H1 (cell line): ENCODE measurements at places on chromosomes 11 and 22. TPM values are rescaled to one million over a fixed set of nuclear protein-coding genes. Genes with fewer than 3 reads are reported as not detected.

Gene ADAMTS15
- total RNA-seq: 4.7 and 4.9 TPM in 2 replicates

Gene ADSL
- 180 and 197 TPM in 2 replicates for total RNA-seq

Gene RIMBP3B
- 0.19 and 0.21 TPM in 2 replicates for total RNA-seq

Gene CTSF
- total RNA-seq: 0.36 and 0.58 TPM in 2 replicates

Gene SGSM1
- total RNA-seq: 5.2 and 5.4 TPM in 2 replicates

Gene MS4A4E
- not detected in 2 replicates for total RNA-seq

GRCh38 chr22:22692707-22693530, 48.5 kb downstream of the GGTLC2 start:
- DNase-seq: peak; percentile 94

DNA sequence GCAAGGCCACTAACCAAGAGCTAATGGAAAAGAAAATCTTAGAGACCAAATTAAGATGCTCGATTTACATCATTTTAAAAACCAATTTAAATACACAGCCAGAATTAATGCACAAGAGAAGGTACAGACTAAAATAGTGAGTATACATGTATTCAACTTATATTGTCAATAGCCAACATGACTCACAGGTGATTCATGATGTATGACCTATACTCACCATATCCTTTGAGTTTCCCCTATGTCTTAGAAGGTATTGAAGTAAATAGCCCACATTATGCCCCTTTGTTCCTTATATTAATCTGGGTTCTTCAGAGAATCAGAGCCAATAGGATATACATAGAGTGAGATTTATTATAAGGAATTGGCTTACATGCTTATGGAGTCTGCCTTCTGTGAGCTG, 97.5 kb upstream of the ANO3 start:
- DNase-seq: no peak

GRCh38 chr11:44017443-44018126, 30.2 kb upstream of the ACCSL start:
- DNase-seq: no peak

DNA sequence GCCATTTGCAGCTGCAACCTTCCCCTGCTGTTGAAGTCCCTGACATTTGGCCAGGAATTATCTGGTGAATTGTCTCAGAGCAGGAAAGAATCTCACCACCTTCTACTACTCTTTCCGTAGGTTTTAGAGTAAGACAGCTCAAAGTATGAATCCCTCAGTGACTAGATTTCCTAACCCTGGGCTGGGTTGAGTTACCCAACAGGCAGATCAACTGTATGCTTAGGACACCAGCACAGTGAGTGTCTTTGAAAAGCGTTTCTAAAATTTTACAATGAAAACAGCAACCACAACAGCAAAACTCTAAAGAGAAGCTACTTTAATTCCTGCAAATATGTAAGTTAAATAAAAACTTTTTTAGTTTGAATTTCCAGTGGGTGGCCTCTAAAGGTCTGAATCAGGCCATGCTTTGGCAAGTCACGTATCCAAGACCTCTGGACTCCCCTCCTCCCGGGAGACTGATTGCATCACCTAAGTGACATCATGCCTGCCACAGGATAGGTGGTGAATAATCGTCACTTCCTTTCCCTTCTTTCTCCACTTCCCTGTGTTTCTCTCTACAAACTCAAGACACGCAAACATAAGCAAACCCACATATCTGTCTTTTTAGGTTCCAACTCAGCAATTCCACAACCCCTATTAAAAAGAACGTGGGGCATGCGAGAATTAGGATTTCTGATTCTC, 7.8 kb downstream of the OR8B12 start:
- DNase-seq: no peak

GRCh38 chr11:88414981-88415413, 77.5 kb upstream of the CTSC start:
- no peak for DNase-seq

DNA sequence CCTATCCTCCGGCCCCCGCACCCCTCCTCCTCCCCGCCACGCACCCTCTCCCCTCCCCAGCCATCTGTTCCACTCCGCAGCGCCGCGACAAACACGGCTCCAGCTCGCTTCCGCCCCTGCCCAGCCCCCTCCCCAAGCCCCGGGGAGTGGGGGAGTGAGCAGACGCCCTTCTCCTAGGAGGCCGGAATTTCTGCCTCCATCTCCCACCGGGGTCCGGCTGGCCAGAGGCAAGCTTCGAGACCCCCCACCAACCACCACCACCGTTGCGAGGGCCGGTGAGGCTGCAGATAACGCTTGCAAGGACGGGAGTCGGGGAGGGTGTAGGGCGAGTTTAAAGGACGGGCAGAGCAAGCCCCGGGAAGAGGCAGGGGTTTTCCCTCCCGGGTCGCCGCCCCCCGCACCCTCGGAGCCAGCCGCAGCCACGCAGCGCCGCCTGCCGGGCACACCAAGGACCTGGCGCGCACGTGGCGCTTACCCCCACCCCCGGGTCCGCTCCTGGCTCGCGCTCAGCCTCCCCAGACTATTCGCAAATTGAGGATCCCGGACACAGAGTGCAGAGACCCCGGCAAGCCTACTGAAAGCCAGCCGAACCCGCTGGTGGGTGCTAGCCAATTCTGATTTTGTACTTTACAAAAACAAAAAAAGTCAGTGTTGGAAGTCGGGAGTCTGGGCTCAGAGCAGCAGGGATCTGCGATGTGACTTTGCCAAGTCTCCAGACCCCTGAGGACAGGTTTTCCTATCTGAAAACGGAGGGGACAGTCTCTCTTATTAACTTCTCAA, 22.6 kb downstream of the RTN4RL2 start:
- peak; percentile 91 for DNase-seq

- no peak for DNase-seq
Measured at GRCh38 chr22:30087611-30088010, 7.3 kb downstream of the HORMAD2 start.

DNA sequence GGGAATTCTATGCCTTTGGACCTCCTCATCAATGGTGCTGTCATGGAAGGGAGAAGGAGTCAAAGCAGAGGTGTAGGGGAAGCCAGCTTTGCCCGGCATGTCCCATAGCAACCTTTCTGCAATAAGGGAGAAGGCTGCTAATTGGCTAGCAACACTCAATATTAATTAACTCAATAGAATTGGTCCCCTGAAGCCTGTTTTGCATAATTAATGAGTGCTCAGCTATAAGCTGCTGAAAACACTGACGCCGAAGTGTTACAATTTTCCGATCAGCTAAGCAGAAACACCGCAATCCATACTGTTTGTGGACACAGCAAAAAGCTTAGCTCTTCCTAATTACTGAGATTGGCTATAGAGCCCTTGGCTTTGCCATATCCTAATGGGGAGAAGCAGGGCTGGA, 245.0 kb downstream of the CSNK2A3 start:
- DNase-seq: no peak

DNA sequence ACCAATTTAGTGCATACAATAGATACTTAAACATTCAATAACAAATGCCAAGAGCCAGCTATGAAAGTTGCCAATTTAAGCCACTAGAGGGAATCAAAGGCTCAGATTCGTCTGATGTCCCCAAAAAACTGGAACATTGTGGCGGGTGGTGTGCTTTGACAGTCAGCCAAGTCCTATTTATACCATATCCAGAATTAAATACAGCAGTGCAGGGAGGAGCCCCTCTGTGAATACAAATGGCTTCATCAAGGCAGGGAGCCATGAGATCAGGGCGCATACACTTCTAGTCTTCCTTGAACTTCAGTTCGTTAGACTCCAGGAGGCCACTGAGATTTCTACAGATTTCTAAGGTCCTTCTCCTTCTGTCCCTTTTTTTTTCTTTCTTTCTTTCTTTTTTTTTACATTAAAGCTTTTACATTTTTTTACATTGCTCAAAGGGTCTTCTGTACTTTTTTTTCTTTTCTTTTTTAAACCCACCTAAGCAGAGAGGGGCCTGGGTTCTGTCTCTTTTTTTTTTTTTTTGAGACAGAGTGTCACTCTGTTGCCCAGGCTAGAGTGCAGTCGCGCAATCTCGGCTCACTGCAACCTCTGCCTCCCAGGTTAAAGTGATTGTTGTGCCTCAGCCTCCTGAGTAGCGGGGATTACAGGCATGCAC, 41.5 kb upstream of the HSPA8 start:
- no peak for DNase-seq

Gene OR5B21
- total RNA-seq: not detected in 2 replicates

DNA sequence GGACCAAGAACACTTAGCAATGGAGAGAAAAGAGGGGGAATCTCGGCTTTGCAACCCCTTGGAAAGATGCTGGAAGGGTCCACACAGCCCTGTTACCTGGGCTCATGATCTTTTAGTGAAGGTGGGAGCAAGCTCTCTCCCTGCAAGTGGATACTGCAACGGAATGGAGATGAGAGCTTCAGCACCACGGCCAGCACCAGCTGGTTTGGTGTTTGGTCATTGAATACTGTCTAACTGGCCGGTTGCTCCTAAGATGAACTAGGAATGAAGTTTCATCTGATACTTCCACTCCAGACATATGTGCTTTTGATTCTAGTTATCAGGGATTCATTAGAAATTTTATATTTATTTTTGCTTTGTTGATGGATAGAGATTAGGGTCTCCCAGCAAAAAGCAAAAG, 16.3 kb downstream of the HTR3A start:
- no peak for DNase-seq

DNA sequence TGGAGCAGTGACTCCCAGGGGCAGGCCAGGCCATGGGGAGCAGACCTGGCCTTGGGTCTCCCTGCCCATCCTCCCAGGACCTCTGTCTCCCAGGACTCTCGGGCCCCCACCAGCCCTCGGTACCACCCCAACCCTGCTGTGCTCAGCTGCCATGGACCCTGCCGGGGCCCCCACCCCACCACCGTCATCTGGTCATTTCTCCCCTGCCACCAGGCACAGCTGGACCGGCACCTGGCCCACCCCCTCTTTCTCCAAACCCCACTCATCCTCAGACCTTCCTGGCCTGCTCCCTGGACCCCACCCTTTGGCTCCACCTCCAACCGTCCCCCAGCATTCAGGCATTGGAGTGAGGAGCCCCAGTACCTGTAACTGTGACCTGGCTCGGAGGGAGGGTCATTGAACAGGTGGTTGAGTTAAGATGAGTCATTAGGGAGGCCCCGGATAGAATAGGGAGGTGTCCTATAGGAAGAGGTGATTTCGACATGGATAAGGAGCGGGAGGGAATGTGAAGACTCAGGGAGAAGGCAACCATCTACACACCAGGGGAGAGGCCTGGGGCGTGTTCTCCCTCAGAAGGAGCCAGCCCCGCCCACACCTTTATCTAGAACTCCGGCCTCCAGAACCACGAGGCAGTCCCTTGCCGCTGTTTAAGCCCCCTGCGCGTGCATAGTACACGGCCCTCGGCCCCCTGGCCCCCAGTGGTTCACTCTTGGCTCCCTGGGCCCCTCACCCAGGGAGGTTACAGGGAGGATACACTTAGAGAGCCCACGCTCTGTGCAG, 1395.9 kb downstream of the BRD1 start:
- DNase-seq: no peak

- no peak for DNase-seq
Measured at GRCh38 chr22:17746916-17747315, 27.4 kb downstream of the BID start.

DNA sequence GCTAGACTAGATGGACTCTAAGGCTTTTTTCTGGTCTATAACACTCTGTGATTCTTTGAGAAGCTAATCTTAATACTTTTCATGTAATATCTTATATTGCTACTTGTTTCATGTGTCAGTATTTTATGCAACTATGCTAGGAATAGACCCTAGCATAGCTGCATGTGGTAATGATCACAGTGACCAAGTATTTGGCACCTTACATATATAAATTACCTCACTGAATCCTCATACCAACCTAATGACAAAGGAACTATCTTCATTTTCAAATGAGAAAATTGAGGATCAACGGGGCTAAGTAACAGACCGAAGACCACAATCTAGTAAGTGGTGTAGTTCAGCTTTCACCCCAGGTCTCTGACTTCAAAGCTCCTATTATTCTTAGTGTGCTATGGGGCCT, 327.3 kb upstream of the PITPNB start:
- DNase-seq: no peak

DNA sequence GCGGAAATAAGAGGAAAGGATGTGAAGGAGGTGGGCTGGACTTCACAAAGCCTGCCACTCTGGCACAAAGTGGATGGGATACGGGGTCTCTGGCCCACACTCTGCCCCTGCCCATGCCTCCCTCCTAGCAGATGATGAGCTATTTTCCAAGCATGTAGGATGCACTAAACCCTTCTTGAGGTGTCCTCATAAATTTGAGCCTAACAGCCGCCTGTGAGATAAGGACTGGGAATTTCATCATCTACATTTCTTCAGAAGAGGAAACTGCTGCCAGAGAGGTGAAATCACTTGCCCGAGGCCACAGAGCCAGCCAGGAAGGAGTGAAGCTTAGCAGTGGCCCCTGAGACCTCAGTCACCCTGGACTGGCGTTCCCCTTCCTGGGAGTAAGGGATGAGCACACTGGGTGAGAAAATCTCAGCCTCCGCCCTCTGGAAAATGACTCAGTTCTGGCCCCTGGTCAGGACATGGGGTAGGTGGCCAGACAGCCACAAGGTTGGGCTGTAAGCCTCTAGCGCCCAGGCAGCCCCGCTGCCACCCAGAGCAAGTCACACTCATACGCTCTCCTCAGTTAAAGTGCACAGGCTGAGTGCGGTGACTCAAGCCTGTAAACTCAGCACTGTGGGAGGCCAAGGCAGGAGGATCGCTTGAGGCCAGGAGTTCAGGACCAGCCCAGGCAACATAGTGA, 27.9 kb downstream of the MB start:
- DNase-seq: no peak

DNA sequence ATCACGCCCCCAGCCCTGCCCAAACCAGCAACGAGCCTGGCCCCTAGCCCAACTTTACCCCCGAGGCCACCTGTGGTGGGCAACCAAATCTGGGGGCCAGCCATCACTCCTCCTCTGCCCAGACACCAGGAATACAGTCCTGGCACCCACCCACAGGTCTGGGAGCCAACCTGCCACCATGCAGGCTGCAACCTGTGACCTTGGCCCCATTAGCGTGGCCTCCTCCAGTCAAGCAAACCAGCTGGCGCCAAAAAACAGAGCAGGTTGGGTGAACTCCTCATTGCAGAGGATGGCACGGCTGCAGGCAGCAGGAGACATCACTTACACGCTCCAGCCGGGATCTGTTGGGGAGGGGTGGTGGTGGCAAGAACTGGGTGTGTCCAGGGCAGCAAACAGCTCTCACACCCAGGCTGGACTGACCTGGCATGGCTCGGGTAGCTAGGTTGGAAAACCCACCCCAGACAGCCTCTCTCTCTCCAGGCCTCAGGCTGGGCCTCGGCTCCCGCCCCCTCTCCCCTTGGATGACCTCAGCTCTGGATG, 65.5 kb upstream of the TCF20 start:
- no peak for DNase-seq

GRCh38 chr11:18314784-18315523, 7.0 kb downstream of the HPS5 start:
- DNase-seq: no peak

- no peak for DNase-seq
Measured at GRCh38 chr22:49718396-49718795, 109.3 kb downstream of the BRD1 start.

Gene POTEH
- total RNA-seq: not detected in 2 replicates

Gene IGF2
- total RNA-seq: 1.3 and 1.5 TPM in 2 replicates

Gene FAM83F
- total RNA-seq: 18.9 and 20.9 TPM in 2 replicates

Gene NUDT8
- 8.3 and 8.9 TPM in 2 replicates for total RNA-seq

Gene ACR
- 0.56 TPM in 1 of 2 replicates, not detected in the other for total RNA-seq

DNA sequence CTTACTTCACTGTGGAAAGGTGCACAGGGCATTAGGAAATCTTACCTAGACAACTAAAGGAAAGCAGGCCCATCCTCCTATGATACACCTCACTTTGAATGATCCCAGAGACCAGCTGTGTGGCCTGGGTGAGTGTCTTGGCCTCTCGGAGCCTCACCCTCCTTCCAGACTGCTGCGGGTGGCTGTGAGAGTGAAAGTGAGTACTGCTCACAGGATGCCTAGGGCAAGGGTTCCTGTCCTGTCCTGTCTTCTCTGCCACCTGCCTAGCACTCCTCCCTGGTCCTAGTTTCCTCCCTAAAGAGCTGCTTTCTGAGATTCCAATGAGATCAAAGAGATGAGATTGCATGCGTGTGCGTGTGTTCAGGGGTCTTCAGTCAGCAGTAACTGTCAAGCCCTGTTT, 19.5 kb upstream of the ADORA2A start:
- no peak for DNase-seq
